Activated CD8-positive, alpha-beta memory T cell treated with anti-CD3 and anti-CD28 coated beads for 4 hours (primary cell): ENCODE measurements at places on chromosomes 4 and X.

DNA sequence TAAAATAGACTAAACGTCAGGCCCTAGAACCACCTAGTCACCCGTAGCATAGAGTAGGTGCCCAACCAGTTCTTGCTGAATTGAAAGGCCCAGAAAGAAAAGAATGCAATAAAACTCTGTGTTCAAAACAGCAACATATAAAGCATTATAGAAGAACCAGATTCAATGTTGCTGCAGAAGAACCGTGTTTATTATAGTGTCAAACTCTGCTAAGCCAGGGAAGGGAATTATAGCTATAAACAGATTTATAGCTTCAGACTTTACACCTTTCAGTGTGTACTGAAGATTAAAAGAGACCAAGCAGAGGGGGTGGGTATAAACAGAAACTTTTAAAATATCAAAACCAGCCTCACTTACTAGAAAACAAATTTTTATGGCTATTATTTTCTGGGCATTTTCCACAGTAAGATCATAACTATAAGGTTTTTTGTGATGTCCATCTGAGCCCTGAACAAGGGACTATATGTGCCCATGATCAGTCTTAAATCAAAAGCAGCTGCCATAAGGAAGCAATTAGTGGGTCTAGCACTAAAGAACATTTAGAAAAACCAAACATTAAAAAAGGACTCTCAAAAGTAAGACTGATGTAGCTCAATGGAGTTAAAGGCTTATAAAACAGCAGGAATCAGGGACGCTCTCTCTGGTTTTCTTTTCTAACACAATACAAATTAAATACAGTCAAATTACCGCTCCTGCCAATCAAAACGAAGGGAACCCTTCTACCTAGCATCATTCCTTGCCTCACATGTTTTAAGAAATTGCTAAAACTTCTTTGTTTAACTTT, 219.7 kb upstream of the ETNPPL start:
- no peak for DNase-seq

GRCh38 chr4:3753726-3754412, 12.3 kb upstream of the ADRA2C start:
- no peak for DNase-seq

DNA sequence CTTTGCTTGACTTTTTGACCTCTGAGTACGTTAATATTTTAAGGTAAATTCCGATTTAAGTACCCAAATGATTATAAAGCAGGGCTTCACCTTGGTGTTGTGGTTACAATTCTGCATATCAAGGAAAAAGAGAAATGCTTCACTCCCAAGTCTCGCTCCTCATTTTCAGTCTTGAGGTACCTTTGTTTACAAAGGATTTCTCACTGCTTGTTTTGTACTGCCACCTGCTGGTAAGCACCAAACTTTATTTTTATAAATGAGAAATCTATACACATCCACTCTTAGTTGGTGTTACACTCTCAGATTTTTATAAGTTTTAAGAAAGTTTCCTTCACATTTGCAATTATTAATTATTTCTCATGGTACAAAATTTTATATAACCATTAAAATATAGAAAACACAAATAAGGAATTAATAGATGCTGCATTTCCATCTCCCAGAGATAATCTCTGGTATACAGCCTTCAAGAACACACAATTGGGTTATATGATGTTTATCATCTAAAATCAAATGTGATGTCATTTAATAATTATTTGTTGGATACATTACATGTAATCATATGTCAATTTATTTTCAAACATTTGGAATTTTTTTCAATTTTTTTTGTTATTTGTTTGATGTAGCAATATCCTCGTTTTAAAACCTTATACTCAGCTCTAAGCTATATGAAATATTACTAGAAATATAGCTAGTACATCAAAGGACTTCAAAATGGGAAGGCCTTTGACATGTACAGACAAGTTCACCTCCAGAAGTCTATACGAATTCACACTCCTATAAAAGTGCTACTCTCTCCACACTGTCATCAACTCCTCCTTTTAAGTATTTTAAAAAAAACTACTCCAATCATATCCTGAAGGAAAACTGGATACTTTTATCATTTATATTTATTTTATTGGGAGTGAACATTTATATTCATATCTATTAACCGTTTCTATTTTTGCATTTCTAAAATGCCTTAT, 179.9 kb downstream of the KCNIP4 start:
- DNase-seq = no peak

DNA sequence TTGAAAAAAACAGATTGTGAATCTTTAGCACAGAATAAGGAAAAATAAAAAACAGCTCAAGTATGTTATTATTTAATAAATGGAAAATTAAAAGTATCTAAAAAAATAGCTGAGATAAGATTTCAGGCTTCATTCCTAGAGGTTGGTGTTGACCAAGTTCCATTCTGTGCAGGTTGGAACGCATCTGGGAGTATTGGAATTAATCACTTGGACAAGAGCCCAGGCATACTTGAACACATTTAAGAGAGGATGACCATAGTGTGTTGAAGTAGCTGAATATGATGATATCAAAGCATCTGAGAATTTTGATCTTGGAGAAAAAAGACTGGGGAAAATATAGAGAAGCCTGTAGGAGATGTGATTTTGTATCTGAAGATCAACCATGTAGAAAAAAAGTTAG, 54.6 kb upstream of the VCX start:
- no peak for DNase-seq

DNA sequence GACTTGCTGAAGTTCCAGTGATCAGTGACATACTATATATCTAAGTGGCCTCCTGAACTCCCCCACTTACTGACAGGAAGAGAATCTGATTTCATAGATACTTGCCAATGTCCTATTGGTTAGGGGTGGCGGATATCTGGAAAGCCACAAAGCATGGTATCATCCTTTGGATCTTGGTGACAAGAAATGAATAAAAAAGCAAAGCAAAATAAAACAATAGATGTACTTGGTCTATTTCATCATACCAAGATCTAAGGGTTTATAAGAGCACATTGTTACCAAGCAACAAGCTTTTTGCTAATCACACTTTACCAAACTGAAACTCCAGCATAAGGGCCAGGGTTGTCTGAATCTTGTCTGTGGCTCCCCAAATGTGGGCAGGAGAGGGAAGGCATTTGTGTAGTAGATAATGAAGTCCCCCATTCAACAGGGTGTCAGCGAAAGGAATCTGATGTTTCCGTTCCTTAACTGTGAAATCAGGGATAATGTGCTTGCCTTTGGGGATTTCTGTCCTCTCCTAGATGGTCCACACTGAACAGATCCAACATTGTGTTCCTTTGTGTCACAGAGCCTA, 125.0 kb upstream of the SMIM10 start:
- no peak for DNase-seq
